ENCODE measurements at places on chromosomes 2 and 18. TPM values are rescaled to one million over a fixed set of nuclear protein-coding genes. Genes with fewer than 3 reads are reported as not detected.

DNA sequence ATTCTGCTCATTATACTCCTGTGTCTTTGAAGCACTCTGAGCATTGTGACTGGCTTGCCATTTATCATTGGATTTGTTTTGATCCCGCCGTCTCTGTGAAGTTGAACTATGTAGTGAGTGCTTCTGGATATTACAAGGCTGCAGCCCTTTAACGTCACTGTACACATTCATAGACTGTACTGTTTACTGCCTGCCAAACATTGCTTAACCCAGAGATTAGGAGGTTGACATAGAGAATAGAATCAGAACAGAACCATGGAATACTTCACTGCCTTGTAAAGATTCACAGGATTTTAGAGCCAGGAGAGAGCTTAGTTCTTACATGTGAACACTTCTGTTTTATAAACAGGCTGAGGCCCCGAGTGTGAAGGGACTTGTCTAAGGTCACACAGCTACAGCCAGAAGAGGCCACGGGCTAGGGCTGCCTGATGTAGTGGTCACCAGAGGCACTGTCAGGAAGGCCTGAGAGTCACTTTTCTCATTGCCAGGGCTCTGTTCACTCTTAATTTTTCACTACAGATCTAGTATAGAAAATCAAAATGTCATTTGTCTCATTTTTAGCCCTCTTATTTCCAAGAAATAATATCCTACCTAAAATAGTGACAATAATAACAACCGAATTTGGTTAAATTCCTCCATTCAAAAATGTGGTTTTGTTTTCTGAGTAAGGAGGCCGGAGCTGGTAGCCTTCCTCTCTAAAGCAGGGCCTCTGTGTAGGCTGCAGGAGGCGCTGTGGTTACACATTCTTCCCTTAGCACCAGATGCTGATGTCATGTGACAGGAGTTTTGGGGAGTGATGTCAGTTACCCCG, 87.9 kb downstream of the UGGT1 start:
- peak; percentile 59 for DNase-seq

GRCh38 chr2:12202313-12203075, 456.1 kb downstream of the LPIN1 start:
- peak; percentile 37 for DNase-seq

- DNase-seq: peak; percentile 58
Observed at GRCh38 chr18:13629841-13630715, 96.3 kb downstream of the FAM210A start.

The DQX1 gene
- not detected for total RNA-seq

The RNF125 gene
- total RNA-seq: 3.8 TPM

GRCh38 chr2:197210430-197210829, 100.2 kb downstream of the ANKRD44 start:
- no peak for DNase-seq

The CDKL4 gene
- 0.37 TPM for total RNA-seq

The GLS gene
- 76.0 TPM for total RNA-seq

The GNLY gene
- 1.4 TPM for total RNA-seq

DNA sequence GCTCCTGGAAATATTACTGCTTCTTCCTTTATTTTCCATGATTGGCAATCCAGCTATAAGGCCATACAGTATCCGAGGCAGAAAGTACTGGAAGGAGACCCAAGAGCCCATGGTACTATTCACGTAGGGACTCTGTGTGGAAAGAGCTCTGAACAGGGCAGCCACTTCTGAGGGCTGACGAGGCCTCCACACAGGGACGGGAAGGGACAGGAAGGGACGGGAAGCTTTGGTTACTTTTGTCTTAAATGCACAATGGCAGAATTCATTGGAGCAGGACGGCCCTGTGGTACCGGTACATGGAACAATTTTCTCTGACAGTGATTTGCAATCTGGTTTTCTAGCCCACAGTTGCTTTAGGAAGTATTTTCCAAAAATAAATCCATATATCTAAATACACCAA, 102.4 kb downstream of the MBP start:
- no peak for DNase-seq

GRCh38 chr2:104880076-104880475, 26.2 kb downstream of the POU3F3 start:
- DNase-seq: no peak

The RGPD6 gene
- 23.9 TPM for total RNA-seq

DNA sequence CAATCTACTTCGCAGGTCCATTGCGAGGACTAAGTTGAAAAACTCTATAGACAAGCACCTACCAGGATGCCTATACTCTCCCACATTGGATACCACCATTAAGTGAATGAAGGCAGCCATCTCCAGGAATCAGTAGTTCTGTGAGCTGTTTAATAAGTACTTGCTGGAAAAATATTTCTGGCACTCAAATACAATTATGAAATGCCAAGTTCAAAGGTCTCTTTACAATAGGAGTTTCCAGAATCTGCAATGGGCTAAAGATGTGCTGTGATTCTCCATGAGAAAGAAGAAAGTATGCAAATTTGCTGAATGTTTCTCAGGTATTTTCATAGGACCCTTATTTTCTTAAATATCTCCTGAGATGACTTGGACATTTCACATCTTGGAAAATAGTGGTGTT, 103.0 kb downstream of the AP1S3 start:
- DNase-seq: no peak

- DNase-seq: no peak
Observed at GRCh38 chr18:76259711-76260110, 235.3 kb downstream of the ZNF516 start.

The CRYGD gene
- not detected for total RNA-seq

The FEV gene
- total RNA-seq: not detected

GRCh38 chr2:85401844-85402243, 8.3 kb downstream of the CAPG start:
- DNase-seq: no peak

DNA sequence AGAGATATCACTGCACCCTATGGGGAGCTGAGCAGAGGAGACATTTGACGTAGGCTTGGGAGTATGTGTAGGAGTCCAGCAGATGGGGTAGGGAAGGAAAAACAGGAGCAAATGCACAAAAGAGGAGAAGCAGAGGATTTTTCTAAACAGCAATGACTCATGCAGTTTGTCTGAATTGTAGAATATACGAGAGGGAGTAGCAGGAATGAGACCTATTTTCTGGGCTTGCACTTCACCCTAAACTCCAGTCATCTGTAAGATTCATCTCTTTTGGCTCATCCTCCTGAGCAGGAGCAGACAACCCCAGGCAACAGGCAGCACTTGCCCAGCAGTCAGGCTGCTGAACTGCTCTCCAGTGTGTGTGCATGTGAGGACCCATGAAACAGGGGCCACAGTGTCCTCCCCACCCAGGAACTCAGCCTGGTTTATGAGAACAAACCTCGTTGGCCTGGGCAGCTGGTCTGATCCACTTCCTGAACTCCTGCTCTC, 100.2 kb upstream of the CDC42EP3 start:
- no peak for DNase-seq
